KG1 (cell line): ENCODE measurements at places on chromosomes 2 and 18.
A peak's percentile ranks its signal among the peaks of the same experiment; 100 is the strongest.

DNA sequence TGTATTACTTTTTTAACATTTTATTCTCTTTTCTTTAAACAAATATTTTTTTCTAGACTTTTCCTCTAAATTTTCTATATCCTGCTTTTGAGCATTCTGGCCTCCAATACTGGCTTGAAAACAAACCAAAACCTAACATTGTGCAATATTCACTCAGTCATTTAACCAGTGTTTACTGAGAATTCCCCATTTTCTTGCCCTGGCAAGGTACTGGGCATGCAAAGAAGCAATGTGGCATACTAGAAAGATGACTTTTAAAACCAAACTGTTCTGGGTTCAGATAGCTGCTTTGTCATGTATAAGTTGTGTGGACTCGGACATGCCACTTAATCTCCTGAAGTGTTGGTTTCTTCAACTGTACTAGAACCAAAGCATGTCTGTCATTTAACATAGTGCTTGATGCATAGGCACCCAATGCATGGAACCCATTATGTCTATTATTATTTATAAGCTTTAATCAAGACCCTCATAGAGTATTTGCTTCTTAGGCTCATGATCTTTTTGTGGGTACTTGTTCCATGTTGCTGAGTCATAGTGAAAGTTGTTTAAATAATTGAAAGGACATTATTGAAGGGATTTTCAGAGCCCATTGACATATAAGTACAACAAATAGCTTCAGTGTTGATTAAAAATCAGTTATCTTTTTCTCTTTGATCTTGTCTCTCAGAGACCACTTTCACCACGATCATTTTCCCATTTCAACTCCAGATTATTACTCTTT is 185.4 kb upstream of the OSR1 start:
- no peak for DNase-seq

GRCh38 chr2:236769981-236770671 is 200.5 kb downstream of the ACKR3 start:
- DNase-seq = no peak

- peak; percentile 46 for DNase-seq
Observed at GRCh38 chr2:28621172-28622100, 125.6 kb downstream of the PLB1 start.

GRCh38 chr18:1663879-1664705 is 759.4 kb downstream of the ADCYAP1 start:
- peak; percentile 44 for DNase-seq

GRCh38 chr2:69815717-69816116 is 13.7 kb upstream of the GMCL1 start:
- DNase-seq = no peak

- no peak for DNase-seq
Observed at GRCh38 chr2:198141726-198142125, 337.3 kb downstream of the PLCL1 start.

GRCh38 chr2:165575044-165575615 is 105.6 kb downstream of the CSRNP3 start:
- DNase-seq = no peak

- DNase-seq = no peak
Observed at GRCh38 chr2:231360881-231361371, 34.6 kb upstream of the B3GNT7 start.

GRCh38 chr2:44342854-44343253 is 18.4 kb downstream of the PREPL start:
- DNase-seq = no peak

GRCh38 chr18:48328473-48329210 is 80.5 kb downstream of the ZBTB7C start:
- DNase-seq = no peak

DNA sequence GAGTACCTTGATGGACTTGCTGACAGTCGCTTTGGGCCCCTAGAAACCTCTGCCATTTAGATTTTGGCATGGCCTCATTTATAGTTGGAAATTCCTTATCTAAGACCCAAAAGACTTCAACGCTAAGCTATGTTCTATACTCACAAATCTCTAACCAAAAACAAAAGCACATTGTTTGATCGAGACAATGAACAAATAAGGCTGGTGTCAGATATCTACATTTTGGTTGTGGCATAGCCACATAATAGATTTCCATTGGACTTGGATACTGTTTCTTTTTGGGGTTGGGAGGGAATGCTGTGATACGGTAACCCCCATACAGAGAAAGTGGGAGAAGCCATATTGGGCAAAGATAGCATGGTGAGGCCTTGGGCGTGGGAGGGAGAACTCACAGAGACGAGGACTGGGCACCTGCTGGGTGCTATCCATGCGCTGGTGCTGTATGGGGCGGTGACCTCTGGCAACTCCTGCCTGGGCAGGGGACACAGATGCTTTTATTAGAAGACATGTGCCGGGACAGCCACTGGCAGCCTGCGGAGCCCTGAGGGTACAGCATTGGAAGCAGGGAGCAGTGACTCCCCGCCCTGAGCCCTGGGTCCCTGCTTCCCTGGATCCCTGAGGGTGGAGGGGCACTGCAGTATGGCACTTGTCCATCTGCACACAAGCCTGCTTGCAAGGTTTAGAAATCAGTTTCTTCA is 97.1 kb downstream of the ASAP2 start:
- DNase-seq = no peak

GRCh38 chr2:239833269-239834109 is 191.7 kb downstream of the NDUFA10 start:
- DNase-seq = no peak

- no peak for DNase-seq
Observed at GRCh38 chr2:235740821-235741220, 247.0 kb downstream of the AGAP1 start.

DNA sequence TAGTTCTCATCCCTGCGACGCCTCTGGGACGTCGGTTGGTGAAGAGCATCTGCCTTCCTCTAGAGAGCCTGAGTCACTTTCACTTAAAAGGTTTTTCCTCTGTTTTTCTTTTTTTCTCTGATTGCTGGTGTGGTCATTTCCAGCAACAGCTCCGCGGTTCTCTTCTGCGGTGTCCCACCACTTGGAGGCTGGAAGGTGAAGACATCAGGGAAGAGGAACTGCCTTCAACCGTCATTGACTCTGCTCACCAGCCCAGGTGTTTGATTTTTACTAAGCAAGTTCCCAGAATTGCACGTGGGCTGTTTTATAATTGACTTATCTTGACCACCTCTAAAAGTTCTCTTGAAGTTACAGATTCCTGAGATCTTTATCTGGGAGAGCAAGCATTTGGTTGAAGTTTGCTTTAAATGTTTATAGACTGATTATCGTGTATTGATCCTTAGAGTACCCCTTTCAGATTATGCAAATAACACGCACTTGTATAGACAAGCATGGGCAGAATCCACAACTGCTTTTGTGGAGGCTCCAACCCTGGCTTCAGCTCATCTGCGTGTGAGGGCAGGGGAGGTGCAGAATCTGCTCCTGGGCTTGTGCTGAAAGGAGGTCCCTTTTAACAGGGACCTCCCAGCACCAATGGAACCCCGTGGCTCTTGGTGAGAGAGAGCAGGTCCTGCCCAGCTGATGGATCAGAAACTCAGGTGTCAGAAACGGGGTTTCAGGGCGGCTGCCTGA is 3.5 kb downstream of the CTDP1 start:
- no peak for DNase-seq

DNA sequence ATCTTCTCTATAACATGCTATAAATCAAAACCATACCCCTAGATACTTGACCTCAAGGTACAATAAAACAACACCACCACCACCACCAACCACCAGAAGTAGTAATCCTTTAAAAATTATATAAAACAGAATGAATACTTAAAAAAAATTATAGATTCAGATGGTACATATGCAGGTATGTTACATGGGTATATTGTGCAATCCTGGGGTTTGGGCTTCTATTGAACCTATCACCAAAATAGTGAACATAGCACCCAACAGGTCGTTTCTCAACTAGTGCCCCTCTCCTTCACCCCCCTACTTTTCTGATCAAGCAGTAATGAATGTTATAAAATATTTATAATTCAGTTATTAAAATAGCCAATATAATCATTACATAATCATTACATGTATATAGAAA is 71.1 kb upstream of the CHN1 start:
- no peak for DNase-seq

DNA sequence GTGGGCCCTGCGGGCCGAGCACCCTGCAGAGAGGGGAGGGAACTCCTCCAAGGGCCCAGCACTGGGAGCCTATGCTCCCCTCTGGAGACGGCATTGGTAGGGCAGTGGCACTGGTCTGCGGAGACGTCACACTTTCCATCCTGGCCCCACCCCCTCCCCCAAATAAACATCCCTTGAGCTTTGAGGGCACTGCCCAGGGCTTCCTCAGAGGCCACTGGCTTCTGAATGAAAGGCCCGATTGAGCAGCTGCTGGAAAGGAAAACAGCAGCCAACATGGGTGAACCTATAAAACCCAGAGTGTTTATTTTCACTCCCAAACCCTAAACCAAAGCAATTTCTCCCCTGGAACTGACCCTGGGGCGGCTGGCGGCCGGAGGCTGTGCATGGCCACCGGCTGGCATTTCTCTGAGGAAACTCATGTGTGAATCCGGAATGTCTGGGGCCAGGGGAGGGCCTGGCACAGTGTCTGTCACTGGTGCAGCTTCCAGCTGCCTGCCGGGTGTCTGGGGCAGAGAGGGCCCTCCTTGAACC is 138.9 kb downstream of the DYSF start:
- no peak for DNase-seq

- DNase-seq = no peak
Observed at GRCh38 chr2:222862909-222863544, 2.2 kb downstream of the ACSL3 start.

- DNase-seq = no peak
Observed at GRCh38 chr2:37790019-37790418, 118.6 kb upstream of the CDC42EP3 start.

GRCh38 chr2:196783431-196784094 is 15.9 kb downstream of the GTF3C3 start:
- DNase-seq = no peak

DNA sequence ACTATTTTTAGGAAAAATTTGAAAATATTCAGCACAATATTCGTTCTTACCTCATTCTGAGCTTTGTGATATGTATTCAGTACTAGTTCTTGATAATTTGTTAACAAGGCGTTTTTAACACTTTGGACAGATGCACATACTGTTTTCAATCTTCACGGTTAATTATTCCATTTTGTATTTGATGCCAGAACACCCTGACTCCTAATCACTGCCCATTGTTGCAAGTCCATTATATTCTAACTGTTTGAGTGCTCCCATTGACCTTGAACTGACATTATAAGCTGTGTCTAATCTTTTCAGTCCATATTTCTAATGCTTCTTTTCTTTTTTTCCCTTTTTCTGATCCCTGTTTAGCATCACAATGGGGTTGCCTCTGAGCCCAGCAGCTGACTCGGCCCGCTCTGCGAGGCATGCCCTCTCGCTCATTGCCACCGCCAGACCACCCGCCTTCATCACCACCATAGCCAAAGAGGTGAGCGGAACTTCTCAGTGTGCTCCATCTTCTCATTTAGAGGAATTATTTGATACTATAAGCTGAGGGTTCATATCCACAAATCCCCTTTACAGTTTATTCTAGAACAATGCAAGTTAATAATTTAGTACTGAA is 211.3 kb upstream of the BOD1L2 start:
- DNase-seq = no peak

- DNase-seq = no peak
Observed at GRCh38 chr2:139685090-139685983, 905.1 kb upstream of the NXPH2 start.

- DNase-seq = no peak
Observed at GRCh38 chr2:198517976-198518375, 713.6 kb downstream of the PLCL1 start.

DNA sequence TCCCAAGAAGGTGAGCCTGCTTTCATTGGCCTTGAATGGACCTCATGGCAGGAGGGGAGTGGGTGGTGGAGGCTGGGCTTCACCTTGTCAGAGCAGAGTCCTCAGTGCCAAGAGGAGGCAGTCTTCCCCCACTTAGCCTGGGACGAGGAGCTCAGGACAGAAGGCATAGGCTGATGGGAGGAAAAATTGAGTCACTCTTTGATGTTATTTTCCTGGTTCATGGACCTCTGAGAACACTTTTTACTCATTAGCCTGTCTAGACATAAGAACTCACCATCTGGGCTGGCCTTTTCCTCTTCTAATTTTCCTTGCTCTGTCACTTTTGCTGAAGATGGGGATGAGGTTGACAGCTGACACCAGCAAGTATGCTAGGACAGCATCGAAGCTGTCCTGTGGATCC is 225.7 kb upstream of the TNP1 start:
- DNase-seq = no peak
